ENCODE measurements at places on chromosomes 7 and 10.

DNA sequence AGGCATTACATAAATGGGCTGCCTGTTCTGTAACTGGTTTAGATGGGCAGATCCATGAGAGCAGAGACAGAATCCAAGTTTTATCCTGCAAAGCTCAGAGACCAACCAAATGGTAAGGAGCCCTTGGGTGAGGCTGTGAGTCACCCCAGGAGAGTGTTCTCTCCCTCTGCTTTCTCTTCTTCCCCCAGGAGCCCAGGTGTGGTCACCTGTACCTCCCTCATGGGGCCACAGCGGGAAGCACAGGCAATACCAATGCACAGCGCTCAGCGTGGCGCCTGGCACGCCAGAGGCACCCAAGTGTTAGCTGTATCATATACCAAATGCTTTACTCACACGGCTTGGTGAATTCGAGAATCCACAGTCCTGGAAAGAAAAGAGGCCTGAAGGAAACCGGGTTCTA, 39.4 kb downstream of the CTBP2 start:
- no peak for DNase-seq

GRCh38 chr10:15373199-15373598, 2.1 kb upstream of the FAM171A1 start:
- DNase-seq: no peak

DNA sequence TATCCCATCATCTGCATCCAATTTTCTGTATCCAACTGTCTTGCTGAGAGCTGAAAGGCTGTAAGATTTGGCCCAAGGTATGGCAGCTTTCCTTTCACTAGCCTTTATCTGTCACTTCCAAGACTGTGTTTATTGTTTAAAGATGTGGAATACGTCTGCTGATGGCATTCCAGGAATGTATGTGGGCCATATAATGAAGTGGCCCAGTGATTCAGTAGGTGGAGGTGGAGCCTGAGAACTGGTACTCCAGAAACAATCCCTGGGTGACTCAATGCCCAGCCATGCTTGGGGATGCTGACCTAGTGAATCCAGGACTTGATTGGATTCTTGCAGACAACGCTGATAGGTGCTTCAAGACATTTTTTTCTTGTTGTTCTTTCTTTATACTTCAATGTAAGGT, 13.5 kb downstream of the NEUROD6 start:
- DNase-seq: no peak

GRCh38 chr7:5752663-5753062, 28.8 kb downstream of the RNF216 start:
- DNase-seq: no peak

- no peak for DNase-seq
Observed at GRCh38 chr7:4996696-4997222, 37.8 kb upstream of the MMD2 start.

GRCh38 chr10:15370212-15370855, 755 bp downstream of the FAM171A1 start:
- DNase-seq: peak; percentile 49

DNA sequence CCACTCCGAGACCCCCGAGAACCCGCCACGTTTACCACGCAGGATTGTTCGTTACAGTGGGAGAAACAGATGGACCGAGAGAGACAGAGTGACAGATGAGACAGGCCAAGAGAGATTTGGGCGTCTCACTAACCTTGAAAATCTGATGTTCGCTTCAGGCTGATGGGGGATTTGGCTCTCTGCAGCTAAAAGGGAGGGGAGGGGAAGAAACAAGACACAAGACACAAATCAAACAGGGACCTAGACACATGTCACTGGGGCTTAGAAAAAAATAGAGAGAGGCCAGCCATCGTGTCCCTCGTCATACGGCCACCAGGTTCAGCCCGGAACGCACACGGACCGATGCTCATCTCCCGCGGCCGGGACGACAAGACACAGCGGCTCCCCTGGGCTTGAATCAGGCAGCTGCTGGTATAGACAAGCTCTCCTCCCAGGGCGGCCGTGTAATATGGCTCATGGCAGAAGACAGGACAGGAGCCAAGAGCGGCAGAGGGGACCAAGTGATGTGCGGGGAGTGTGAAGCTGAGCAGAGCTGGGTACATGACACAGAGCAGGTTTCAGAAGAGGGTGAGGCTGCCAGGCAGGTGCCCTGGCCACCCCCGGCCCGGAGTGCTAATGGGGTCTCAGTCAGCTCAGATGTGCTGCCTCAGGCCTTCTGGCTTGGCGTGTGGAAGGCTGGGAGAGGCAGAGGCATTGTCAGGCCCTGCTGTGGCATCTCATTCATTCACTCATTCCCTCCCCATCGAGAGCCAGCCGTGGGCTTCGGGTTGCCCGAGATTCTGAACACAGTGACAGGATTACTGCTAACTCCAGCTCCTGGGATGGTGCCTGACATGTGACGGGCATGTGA, 88.5 kb upstream of the GNA12 start:
- peak; percentile 13 for DNase-seq

GRCh38 chr7:38274486-38274885, 1.1 kb upstream of the TARP start:
- DNase-seq: no peak

DNA sequence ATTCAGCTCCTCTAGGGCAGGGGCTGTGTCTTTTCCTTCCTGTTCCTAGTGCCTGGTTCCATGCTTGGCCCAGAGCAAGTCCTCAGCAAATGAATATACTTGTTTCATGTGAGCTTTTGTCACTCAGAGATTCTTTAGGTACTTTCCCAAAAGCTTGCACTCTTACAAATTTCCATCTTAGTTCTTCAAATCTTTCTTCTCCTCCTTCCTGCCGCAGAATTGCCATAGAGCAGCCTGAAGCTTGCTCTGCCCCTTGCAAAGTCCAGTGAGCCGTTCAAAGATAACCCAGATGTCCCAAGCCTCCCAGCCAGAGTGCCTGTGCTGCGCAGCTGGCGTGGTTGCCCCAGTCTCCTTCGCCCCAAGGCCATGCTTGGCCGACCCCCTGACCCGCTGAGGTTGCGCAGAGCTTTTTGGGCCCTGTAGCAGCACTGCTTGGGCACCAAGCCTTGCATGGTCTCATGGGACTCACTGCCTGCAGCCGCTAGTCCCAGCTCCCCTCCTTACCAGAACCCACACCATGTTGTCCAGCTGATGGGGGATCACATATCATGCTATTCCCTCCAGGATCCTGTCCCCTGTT, 20.7 kb downstream of the CHST3 start:
- peak; percentile 21 for DNase-seq

Measured in right hindlimb (tissue), 1 donor.